ENCODE measurements at places on chromosomes 12 and 14. TPM values are rescaled to one million over a fixed set of nuclear protein-coding genes. Genes with fewer than 3 reads are reported as not detected.

CMKLR1 gene
- under 0.01 TPM for total RNA-seq

GPR135 gene
- 0.84 TPM for total RNA-seq

LPAR5 gene
- not detected for total RNA-seq

SYNDIG1L gene
- total RNA-seq = not detected

DCD gene
- total RNA-seq = not detected

CLECL1 gene
- total RNA-seq = not detected

NGB gene
- not detected for total RNA-seq

AKAP5 gene
- total RNA-seq = 0.17 TPM

OTX2 gene
- not detected for total RNA-seq

RIPK3 gene
- total RNA-seq = 0.84 TPM

HSPB8 gene
- 5.6 TPM for total RNA-seq

CATSPERB gene
- total RNA-seq = not detected

CPNE6 gene
- not detected for total RNA-seq

SIX1 gene
- total RNA-seq = 48.8 TPM

PTPN21 gene
- total RNA-seq = 5.5 TPM

EGLN3 gene
- total RNA-seq = 0.34 TPM

GALNT9 gene
- total RNA-seq = 0.67 TPM

ARHGEF40 gene
- 31.1 TPM for total RNA-seq

HOXC4 gene
- total RNA-seq = 1.6 TPM

CLEC1B gene
- total RNA-seq = not detected

ESRRB gene
- total RNA-seq = under 0.01 TPM

HHIPL1 gene
- 1.8 TPM for total RNA-seq

BHLHE41 gene
- 0.45 TPM for total RNA-seq

TMPRSS12 gene
- not detected for total RNA-seq

DLK1 gene
- total RNA-seq = 0.15 TPM

GPR84 gene
- not detected for total RNA-seq
